ENCODE measurements at places on chromosomes 5 and 9.

DNA sequence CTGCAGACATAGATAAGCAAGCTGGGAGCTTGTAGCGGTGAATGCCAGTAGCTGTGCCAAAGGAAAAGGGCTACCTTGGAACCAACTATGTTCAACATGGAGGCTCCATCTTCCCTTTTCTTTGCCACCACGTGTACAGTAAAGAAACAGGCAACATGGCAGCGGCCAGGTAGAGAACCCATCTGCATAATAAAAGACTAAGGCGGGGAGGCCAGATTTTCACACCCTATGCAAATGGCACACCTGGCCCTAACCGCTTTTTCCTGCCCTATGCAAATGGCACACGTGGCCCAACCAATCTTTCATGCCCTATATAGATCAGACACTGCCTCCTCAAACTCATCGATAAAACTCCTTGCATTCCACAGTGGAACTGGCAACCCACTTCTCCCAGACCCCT lies 477.5 kb upstream of the EDIL3 start:
- no peak for DNase-seq

GRCh38 chr9:113537229-113537810 lies 73.8 kb downstream of the RGS3 start:
- DNase-seq, result no peak

DNA sequence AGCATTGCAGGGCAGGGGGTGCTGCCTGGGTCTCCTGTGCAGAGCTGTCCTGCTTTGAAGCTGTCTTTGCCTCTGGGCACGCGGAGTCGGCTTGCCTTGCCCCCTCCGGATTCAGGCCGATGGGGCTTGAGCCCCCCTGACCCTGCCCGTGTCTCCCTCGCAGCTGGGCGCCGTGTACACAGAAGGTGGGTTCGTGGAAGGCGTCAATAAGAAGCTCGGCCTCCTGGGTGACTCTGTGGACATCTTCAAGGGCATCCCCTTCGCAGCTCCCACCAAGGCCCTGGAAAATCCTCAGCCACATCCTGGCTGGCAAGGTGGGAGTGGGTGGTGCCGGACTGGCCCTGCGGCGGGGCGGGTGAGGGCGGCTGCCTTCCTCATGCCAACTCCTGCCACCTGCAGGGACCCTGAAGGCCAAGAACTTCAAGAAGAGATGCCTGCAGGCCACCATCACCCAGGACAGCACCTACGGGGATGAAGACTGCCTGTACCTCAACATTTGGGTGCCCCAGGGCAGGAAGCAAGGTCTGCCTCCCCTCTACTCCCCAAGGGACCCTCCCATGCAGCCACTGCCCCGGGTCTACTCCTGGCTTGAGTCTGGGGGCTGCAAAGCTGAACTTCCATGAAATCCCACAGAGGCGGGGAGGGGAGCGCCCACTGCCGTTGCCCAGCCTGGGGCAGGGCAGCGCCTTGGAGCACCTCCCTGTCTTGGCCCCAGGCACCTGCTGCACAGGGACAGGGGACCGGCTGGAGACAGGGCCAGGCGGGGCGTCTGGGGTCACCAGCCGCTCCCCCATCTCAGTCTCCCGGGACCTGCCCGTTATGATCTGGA lies 2.7 kb downstream of the CEL start:
- DNase-seq, result no peak

DNA sequence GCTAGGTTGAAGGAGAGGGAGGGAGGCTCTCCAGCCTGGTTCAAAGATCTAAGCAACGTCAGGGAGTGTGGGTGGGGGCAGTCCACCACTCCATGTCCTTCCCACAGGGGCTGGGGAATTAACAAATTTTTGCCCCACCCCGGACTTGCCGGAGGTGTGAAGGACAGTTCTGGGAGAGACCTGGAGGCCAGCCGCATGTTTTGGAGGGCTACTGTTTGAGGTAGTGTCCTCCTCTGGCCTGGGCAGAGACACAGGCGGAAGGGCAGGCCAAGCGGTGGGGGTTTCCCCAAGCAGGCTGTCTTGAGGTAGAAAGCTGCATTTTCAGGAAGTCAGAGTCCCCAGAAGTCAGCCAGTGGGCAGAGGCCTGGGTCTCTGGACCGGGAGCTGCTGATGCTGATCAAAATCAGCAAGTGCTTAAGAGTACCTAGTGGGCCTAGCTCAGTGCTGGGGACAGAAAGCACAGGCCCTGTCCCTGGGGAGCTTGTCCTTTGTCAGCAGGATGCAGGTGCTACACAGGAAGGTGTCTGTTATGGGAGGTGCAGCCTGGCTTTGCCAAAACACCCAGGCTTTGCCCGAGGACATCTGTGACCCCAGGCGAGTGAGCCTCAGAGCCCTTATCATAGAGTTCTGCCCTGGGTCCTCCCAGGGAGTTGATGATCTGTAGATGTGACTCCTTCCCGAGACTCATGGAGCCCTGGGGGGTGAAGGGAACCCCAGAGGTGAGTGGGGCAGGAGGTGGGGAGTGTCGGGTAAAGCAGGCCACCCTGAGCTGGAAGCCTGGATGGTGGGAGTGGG lies 18.5 kb downstream of the JADE2 start:
- peak; percentile 71 for DNase-seq

GRCh38 chr5:133383580-133383939 lies 228.8 kb downstream of the FSTL4 start:
- DNase-seq, result no peak

DNA sequence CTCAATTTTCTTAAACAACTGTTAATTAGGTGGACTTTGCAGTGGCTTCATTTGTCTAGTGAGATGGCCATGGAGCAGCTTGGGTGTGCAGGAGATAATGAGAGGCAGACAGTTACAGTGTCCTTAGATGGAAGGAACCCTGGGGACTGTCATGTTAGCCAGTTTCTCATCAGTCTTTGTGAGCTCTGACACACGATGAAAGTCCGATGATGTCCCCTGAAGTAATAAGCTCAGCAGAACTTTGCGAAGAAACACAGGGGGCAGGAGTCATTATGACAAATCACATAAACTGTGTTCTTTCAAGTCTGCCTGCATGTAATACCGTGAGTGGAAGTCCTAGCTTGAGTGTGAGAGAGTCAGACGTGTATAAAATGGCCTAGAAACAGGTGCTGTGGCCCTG lies 201.8 kb downstream of the DRD1 start:
- no peak for DNase-seq

- DNase-seq, result no peak
Measured at GRCh38 chr5:60698336-60698735, 1.6 kb downstream of the DEPDC1B start.

GRCh38 chr5:108461628-108462367 lies 79.9 kb upstream of the FBXL17 start:
- DNase-seq, result no peak

- DNase-seq, result no peak
Measured at GRCh38 chr9:32339424-32339823, 45.0 kb upstream of the ACO1 start.

DNA sequence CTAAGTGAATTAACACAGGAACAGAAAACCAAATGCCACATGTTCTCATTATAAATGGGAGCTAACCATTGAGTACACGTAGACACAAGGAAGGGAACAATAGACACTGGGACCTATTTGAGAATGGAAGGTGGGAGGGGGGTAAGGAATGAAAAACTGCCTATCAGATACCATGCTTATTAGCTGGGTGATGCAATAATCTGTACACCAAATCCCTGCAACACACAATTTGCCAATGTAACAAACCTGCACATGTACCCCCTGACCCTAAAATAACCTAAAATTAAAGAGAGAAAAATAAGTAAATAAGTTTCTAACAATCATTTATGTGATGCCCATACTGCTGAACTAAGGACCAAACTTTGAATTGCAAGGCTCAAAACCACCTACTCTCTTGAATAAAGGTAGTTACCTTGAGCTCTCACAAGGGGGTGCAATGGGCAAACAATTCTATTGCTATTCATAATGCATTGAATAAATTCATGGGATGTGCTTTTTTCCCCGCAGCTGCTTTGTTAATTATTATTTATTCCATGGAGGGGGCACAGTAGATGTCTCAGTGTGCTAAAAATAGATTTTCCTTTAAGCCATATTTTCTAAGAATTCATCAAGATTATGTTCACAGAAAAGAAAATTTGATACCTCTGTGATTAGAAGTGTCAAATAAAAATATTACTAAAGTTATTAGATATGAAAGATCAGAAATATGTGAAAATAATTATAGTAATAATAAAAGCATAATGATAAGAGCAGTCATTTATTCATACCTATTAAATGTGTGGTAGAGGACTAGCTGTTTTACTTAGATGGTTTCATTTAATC lies 76.2 kb upstream of the PTPN3 start:
- DNase-seq, result peak; percentile 29

DNA sequence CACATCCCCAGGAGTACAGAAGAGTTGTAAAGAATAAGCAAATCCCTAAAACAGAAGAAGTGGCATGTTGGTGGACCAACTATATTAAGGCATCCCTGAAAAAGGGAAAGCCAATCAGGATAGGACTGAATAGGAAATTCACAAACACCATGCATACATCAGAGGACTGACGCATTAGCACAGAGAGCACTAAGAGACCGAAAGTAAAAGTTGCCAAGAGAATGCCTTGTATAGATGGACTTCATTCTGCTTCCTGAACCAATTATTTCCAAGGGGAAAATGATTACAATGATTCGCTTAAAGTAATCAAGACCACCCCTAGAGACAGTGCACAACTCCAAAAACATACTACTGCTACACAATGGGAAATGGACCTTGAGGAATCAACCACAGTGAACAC lies 33.5 kb downstream of the SHC3 start:
- DNase-seq, result no peak

DNA sequence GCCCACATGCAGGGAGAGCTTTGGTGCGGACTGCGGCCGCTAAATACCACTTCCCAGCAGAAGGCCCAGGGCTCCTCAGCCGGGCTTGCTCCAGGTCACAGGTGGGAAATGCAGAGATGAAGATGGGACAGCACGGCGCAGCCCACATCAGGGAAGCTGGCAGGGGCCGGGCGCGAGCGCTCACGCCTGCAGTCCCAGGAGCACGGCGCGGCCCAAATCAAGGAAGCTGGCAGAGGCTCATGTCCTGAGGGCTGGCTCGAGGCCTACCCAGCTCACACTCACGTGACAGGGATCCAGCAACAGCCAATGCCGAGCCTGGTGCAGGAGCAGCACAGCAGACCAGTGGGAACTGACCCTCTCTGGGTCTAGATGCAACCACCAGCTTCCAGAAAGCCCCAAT lies 16.3 kb downstream of the LPCAT1 start:
- DNase-seq, result no peak

DNA sequence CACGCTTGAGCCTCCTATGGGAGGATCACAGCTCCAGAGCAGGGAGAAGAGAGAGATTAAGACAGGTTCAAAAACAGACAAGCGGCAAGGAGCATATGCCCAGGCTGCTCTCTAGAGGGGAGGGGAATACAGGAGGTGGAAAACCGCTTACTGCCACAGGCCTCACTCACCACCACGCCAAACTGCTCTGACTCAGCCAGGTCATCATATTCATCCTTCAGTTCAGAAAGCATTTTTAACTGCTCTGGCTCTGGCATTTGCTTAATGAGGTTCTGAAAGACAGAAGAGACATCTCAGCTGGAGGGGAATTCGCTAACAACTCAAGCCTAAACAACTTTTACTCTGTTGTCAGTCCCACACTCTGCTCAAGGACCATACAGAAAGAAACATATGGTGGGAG lies 40.1 kb downstream of the PCDHGC5 start:
- no peak for DNase-seq

DNA sequence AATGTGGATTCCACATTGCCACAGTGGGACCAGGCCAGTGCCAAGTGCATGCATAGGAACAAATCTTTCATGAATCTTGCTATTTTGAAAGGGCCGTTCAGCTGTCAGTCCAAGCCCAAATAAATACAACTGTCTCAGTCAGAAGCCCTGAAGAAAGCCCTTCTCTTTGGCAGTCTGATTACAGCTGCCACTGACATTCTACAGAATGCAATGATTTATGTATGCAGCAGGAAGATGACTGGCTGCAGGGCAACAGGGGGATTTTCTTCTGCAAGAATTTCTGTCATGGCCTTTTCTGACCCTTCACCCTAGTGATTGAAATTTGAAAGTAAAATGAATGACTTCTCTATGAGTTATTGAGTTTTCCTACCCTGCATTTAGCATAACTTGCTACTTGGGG lies 86.7 kb upstream of the FER start:
- DNase-seq, result no peak

- no peak for DNase-seq
Measured at GRCh38 chr9:2173861-2174260, 158.7 kb downstream of the SMARCA2 start.

- DNase-seq, result no peak
Measured at GRCh38 chr5:83426855-83427254, 44.7 kb upstream of the VCAN start.

- DNase-seq, result no peak
Measured at GRCh38 chr5:84168841-84169240, 215.8 kb downstream of the EDIL3 start.

GRCh38 chr9:88420227-88420626 lies 32.0 kb downstream of the SPIN1 start:
- no peak for DNase-seq

- DNase-seq, result no peak
Measured at GRCh38 chr5:140025736-140026135, 17.4 kb downstream of the NRG2 start.

DNA sequence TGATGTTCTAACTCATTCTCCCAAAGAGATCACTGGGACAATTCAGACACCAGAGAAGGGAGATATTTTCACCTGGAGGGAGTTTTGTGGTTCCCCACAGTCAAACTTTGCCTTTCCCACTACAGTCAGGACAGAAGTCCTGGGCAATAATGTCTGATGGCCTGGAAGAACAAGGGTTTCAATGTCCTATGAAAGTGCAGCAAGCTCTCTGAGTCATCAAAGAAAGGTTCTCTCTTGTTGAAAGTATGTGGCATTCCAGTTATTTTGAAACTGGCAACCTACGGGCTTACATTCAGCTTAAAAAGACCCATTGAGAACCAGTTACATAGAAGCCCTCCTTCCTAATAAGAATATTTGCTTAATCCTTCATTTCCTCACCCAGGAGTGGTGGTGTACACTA lies 103.9 kb downstream of the INSYN2B start:
- no peak for DNase-seq

- DNase-seq, result no peak
Measured at GRCh38 chr9:35691757-35692301, 2.1 kb upstream of the TPM2 start.

GRCh38 chr5:1974081-1974480 lies 91.4 kb upstream of the IRX4 start:
- no peak for DNase-seq

DNA sequence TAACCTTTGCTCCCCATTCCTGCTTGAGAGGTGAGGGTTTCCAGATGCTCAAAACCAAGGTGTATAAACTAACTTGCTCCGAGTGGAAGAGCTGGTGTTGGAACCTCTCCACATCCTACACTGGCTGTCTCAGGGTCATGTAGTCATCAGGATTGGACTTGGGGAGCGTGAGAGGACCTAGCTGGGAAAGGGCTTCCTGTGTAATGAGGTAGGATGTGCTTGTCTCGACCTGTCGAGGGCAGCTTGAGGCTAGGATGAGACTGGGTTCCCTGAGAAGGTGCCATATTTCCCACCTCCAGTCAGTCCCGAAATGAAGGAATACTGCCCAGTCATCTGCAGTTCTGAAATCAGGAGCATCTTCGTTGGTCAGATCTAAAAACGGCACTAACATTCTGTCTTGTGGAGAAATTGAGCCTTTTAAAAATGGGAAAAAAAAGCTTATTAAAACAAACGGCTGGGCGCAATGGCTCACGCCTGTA lies 1.3 kb downstream of the CCNI2 start:
- no peak for DNase-seq

GRCh38 chr5:32805971-32806638 lies 95.0 kb downstream of the NPR3 start:
- no peak for DNase-seq

Measured in activated CD4-positive, alpha-beta T cell treated with anti-CD3 and anti-CD28 coated beads for 36 hours (primary cell).